SJCRH30 (cell line): ENCODE measurements at places on chromosomes 3 and 15. TPM values are rescaled to one million over a fixed set of nuclear protein-coding genes. Genes with fewer than 3 reads are reported as not detected.
A peak's percentile ranks its signal among the peaks of the same experiment; 100 is the strongest.

The GPR87 gene
- total RNA-seq, result not detected in 2 replicates

The ATP11B gene
- total RNA-seq, result 69.7 and 73.9 TPM in 2 replicates

The STRIT1 gene
- not detected in 2 replicates for total RNA-seq

The ECT2 gene
- 43.5 and 43.9 TPM in 2 replicates for total RNA-seq

The CHRNA7 gene
- 7.7 and 8.9 TPM in 2 replicates for total RNA-seq

The DISP2 gene
- 0.22 and 0.38 TPM in 2 replicates for total RNA-seq

The CTXN2 gene
- not detected in 2 replicates for total RNA-seq

The TTC21A gene
- 0.36 and 0.56 TPM in 2 replicates for total RNA-seq

The LINGO1 gene
- 0.26 TPM in 1 of 2 replicates, not detected in the other for total RNA-seq

The PARP6 gene
- total RNA-seq, result 36.1 and 52.5 TPM in 2 replicates

The DUOX2 gene
- not detected in 2 replicates for total RNA-seq

The LMLN gene
- 0.73 and 2.3 TPM in 2 replicates for total RNA-seq

- DNase-seq, result peak; percentile 91
Observed at GRCh38 chr3:141940194-141940776, 63.8 kb downstream of the ATP1B3 start.

DNA sequence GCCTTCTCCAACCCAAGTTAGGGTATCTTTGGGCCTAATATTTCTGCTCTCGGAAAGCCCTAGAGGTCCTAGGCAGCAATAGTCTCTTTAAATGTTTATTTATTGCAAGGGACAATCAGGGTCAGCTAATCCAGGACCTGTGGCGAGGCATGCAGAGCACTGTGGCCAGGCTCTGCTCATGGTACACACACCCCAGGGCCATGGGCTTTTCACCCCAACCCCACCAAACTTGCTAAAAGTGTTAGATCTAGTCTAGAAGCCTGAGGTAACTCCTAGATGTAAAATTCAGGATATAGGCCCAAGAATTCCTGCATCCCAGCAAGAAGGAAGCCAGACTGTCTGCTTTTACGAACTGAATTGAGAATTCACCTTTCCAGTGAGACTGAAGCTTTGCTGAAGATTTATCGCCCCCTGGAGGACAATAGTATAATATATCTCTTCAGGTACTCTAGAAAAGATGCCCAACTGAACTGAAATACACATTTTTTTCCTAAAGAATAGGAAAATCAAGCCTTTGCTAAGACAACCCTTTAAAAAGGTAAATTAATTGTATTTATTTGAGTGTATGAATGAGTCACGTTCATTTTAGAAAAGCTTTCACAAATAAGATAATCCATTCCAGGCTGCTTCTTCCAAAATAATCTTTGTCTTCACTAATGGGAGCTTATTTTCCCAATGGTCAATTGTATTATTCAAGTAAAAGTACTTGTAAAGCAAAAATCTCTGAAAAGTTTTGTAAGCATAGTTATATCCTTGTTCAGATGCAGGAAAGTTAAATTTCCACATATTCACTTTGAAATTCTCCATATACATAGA is 89.8 kb downstream of the LRRC3B start:
- peak; percentile 77 for DNase-seq

- no peak for DNase-seq
Observed at GRCh38 chr15:34436126-34436955, 1.3 kb downstream of the GOLGA8A start.

DNA sequence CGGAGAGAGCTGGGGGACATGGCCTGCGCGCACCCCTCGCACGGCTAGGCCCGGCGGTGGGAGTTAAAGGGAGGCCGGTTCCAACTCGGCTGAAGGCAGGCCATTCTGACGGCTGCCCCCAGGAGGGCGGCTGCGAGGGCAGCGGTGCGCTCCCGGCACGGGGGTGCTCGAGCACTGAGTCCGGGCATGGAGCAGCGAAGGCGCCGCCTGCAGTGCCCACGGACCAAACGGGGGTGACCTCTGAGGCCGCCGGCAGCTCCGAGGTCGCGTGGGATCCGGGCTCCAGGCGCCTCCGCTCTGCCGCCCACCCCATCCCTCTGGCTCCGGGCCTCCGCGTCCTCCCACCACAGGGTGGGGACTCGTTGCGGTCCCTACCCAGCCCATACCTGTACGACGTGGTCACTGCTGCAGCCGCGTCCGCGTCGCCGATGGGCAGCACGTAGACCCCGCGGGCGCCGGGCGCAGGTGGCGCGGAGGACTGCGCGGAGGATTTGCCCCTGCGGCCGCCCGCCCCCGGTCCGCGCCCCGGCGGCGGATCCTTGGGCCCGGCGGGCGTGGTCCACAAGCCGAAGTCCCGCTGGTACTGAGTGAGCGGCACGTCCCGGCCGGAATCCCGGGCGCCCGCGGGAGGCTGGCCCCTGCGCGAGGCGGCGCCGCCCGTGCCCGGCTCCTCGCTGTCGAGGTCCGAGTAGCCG is 469 bp downstream of the MAP6D1 start:
- peak; percentile 27 for DNase-seq

- no peak for DNase-seq
Observed at GRCh38 chr15:62835351-62835750, 207.2 kb upstream of the TPM1 start.

- DNase-seq, result no peak
Observed at GRCh38 chr15:81491414-81492096, 117.5 kb upstream of the TMC3 start.

DNA sequence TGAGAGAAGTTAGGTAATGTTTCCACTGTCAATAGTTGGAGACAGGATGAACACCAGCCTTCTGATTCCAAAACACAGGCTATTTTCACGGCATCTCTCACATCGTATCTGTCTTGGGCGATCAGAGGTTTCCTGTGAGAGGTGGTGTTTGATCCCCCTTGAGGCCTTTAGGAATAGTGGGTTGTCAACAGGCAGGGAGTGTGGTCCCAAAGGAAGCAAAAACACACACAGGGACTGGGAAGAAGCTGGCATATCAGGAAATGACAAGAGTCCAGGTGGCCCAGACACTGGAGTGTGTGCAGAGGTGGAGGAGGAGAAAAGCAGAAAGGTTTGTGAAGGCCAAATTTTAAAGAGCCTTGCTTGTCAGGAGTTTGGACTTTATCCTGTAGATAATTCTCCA is 6.6 kb upstream of the MAGEF1 start:
- no peak for DNase-seq

- DNase-seq, result no peak
Observed at GRCh38 chr15:48710952-48711495, 65.5 kb upstream of the FBN1 start.

- no peak for DNase-seq
Observed at GRCh38 chr3:100879195-100879810, 113.9 kb downstream of the ABI3BP start.

DNA sequence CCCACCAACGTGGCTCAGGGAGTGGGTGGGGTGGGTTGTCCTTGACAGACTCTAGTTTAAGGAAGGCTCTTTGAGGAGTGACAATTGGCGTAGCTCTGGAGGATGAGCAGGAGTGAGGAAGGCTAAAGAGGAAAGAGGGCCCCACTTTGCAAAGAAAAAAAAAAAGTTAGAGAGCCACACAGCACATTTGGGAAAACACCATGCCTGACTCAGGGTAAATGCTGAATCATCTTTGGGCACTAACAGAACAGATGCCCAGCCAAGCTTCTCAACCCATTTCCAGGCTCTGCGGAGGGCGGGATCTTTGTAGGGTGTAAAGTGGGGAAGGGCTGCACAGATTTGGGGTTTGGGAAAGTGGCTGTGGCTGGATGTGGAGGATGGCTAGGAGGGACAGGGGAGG is 179.1 kb upstream of the RGMA start:
- no peak for DNase-seq

DNA sequence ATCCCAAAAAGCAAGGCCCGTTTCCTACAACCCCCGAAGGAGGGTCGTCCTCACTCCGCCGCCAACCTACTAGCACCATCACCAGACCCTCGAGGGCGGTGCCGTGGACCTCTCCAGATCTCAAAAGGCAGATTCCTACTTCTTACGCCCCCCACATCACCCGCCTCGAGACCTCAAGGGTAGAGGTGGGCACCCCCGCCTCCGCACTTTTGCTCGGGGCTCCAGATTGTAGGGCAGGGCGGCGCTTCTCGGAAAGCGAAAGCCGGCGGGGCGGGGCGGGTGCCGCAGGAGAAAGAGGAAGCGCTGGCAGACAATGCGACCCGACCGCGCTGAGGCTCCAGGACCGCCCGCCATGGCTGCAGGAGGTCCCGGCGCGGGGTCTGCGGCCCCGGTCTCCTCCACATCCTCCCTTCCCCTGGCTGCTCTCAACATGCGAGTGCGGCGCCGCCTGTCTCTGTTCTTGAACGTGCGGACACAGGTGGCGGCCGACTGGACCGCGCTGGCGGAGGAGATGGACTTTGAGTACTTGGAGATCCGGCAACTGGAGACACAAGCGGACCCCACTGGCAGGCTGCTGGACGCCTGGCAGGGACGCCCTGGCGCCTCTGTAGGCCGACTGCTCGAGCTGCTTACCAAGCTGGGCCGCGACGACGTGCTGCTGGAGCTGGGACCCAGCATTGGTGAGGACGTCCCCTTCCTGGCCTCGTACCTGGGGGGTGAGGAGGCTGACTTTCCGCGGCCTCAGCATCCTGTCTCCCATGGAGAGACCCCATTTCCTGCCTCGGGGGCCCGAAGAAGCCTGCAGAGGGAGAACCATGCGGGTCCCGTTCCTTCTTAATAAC is at the start of gene MYD88:
MYD88 (plus strand) TSS at position 313 of the 842 bp plus-strand sequence; CDS start at position 353, 40 bp downstream.
- peak; percentile 22 for DNase-seq

- no peak for DNase-seq
Observed at GRCh38 chr3:160052385-160053047, 63.9 kb downstream of the IL12A start.

DNA sequence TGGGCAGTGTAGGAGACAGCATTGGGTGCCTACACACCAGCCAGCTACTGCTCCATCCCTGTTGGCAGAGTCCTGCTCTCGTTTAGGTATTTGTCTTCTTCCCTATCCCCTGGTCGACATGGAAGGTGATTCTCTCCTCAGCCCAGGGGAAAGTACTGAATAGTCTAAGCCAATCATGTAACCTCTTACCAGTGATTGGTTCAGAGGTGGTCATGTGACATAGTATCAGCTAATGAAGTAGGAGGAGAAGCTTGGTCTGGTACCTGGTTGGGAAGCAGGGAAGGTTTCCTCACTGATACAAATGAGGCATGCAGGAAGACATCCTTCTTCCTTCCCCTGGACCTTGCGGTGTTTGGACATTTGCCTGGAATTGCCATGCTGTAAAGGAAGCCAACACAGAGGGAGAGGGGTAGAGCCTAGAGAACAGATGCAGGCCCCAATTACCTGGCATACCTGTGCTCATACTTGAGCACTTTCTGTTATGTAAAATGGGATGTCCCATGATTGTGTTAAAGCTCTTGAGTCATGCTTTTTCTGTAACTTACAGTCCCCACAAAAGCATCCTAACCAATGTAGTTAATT is 32.7 kb upstream of the RASGRP1 start:
- DNase-seq, result no peak

- no peak for DNase-seq
Observed at GRCh38 chr15:93706495-93707292, 524.7 kb upstream of the MCTP2 start.

DNA sequence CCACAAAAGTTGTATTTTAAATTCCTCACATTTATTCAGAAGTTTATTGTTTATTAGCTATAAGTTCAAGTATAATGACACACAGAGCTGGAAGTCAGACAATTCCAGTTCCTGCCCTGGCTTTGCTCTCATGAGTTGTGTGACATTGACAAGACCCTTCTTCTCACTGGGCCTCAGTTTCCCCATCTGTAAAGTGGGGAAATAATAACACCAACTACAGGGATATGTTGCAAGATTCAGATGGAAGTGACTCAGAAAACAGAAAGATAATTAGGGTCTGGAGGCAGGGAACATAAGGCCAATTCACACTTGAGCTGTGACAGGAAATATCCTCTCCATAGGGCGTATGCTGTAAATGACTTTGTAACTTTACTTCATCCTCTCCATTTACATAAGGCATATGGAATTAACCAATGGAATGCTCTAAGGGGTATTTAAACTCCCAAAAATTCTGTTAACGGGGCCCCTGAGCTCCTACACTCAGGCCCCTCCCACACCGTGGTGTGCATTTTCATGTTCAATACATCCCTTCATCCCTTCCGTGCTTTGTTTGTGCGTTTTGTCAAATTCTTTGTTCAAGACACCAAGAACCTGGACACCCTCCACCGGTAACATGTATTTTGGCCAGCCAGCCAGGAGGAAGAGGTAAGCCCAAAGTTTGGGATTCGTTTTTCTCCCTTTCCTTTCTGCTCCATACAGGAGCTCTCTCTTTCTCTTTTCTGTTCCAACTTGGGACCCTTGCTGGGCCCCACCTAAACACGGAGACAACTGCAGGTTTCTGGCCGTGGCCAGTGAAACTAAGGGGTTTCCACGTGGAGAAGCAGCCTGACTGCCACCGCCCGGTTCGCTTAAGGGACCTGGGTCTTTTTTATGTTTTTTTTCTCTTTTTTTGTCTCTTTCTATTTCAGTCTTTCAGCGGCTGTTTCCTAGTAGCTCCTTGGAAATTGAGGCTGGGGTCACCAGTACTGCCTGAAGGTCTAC is 16.9 kb downstream of the CYP11A1 start:
- DNase-seq, result no peak

- no peak for DNase-seq
Observed at GRCh38 chr15:32637704-32638103, 3.8 kb upstream of the SCG5 start.

GRCh38 chr15:99117563-99118257 is 12.8 kb downstream of the SYNM start:
- no peak for DNase-seq

DNA sequence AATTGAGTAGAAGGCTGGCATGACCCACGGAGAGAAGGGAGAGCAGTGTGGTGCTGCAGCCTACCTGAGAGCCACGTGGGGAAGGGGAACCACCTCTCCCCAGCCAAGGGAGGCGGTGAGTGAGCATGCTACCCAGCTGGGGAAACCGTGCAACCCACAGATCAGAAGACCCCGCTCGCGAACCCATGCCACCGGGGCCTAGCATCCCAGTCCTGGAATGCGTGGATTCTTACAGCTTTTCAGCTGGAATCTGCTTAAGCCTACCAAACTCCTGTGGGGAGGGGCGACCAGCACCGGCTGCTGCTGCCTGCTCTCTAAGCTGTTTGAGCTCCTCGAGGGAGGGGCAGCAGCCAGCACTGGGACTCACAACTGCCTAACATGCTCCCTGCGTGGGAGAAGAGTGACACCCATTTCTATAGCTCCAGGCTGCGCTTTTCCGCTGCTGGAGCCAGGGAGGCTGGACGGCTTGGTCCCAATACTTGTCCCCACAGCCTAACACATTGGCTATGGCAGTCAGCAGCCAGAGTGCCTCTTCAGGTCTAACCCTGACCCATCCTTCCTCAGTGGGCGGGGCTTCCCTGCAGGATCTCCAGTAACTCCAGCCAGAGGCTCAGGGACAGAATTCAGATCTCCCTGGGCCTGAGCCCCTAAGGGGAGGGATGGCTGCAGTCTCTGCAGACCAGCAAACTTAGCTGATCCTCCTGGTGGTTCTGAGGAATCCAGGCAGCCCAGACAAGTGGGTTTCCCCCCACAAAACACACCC is 20.0 kb upstream of the TEX55 start:
- DNase-seq, result no peak

- no peak for DNase-seq
Observed at GRCh38 chr3:109784852-109785631, 447.7 kb upstream of the DPPA4 start.

- peak; percentile 85 for DNase-seq
Observed at GRCh38 chr15:67146875-67147381, 81.5 kb downstream of the SMAD3 start.
